ENCODE measurements at places on chromosomes 7 and 10.

- no peak for DNase-seq
These were observed 77.0 kb upstream of the PODXL start for GRCh38 chr7:131633342-131633843.

- no peak for DNase-seq
These were observed 80.4 kb downstream of the HIP1 start for GRCh38 chr7:75658369-75658768.

DNA sequence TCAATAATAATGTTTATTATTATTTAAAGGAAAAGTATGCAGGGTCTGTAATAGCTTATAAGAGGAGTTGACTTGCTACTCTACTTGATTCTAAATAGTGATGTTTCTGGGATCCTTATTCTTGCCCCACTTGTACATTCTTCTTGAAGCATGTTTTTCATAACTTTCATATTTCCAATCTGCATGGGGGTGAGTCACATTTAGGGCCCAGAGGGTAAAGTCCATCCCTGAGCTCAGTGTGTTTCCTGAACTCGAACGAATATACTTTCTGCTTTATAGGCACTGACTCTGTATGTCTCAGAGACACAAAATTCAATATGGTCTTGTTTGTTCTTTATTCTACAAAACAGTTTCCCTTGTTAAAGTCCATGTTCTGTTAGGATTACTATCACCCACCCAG lies 61.0 kb upstream of the SMIM30 start:
- no peak for DNase-seq

DNA sequence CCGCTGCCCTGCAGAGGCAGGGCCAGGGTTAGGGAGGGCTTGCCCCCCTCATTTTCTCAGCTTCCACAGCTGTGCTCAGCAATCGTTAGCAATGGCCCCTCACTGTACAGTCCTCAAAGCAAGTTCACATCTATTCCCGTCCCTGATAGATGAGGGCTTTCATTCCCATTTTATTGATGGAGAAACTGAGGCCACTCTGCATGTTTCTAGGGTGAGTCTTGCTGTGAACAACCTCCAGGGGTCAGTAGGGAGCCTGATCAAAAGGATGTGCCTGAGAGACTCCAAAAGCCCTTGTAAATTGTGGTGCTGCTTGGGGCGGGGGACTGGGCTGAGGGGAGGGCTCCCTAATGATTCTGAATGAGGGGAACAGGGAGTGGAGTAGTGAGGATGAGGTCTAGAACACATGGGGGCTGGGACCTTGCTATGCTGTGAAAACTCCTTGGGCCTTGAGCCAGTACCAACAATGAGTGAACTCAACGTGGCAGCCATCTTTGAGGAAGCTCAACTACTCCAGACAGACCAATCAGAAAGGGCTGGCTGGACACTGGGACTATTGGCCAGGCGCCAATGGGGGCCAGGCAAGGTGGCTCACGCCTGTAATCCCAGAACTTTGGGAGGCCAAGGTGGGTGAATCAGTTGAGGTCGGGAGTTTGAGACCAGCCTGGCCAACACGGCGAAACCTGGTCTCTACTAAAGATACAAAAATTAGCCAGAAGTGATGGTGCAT lies 6.7 kb upstream of the GRIFIN start:
- no peak for DNase-seq

Measured in left renal pelvis (tissue), 4 donors.